ENCODE measurements at places on chromosomes 5 and 9. TPM values are rescaled to one million over a fixed set of nuclear protein-coding genes. Genes with fewer than 3 reads are reported as not detected.

GRCh38 chr5:2909035-2909434 lies 157.6 kb upstream of the IRX2 start:
- no peak for DNase-seq

Gene FAM163B
- polyA plus RNA-seq = not detected

DNA sequence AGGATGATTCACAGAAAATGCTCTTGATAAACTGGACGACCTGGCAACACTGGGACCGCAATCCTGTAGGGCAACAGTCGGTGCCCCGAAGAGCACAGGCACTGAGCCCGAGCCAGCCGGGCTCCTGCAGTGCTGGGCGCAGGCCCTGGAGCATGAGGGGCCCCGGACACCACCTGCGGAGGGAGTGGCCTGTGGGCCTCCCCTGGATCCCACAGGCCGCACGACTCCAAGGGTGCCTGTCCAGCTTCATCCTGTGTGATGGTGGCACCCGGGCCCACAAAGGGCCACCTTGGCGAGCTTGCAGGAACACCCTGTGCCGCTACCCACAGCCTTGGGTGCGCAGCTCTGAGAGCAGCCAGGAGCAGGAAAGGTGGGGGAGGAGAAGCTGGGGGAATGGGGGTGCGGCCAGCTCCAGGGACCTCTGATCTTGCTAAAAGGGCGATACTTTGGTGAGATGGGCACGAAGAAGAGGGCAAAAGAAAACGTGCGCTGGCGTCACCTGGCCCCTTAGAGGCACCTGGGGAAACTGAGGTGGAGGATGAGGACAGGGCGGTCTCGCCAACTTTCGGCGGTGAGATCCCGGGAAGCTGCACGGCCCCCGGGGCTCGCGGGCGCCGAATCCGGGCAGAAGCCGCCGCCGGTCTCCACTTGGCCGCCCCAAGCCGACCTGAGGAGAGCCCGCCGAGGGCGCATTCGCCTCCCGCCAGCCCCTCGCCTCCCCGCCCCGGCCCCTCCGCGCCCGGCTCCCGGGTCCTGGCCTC lies 722 bp downstream of the TBC1D9B start:
- DNase-seq = peak; percentile 7

DNA sequence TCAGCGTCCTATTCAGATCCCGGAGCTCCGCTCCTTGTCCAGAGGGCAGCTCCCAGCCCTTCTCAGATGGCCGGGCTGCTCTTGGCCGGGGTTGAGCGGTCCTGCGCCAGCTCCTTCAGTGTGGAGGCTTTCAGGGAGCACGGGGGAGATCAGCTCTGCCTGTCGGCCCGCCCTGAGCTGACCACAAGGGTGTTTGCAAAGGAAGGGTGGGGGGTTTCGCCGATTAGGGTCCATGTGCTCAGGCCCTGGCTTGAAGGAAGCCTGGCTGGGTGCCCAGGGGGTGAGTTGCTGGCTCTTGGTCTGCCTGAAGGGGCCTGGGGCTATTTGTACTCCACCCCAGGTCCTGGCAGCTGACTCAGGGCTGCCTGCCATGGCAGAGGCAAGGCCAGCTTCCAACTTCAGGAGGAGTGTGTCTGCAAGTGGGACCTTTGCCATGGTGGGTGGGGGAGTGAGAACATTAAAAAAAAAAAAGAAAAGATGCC lies 250.1 kb upstream of the KLF4 start:
- no peak for DNase-seq

Gene UNC5A
- 0.12 TPM for polyA plus RNA-seq

DNA sequence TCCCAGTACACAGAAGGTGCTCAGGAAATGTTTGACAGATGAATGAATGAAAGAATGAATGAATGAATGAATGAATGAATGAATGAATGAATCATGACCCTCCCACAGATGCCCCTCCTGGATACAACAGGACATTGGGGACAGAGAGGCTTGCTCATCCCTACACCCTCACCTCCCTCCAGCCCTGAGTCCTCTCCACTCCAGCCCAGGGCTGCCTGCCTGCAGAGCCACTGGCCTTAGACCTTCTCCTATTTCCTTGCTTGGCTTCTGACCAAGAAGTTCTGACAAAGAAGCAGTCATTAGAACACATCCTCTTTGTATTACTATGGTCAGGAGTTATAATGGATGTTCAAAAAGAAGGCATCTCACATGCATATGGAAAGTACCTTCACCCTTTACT lies 240.7 kb upstream of the DAPK1 start:
- no peak for DNase-seq

DNA sequence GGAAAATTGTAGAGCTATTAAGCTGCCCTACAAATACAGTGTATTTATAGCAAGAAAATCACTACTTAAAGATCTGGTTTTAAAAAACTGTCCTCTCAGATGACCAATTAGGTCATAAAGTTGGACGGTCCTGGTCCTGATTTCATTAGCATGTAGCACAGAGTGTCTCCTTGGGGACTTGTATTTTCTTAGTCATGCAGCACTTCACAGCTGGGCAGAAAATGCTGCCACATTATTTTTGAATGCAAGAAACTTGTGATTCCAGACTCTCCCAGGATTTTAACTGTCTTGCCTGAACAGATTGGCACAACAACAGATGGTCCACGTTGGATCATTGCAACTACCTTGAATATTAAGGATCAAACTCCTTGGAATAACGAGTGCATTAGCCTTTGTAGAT lies 348.1 kb upstream of the SGCD start:
- DNase-seq = no peak

Gene ENC1
- polyA plus RNA-seq = 66.6 TPM

- DNase-seq = no peak
These were observed 149.0 kb downstream of the AOPEP start for GRCh38 chr9:94875300-94876020.

- DNase-seq = no peak
These were observed 165.6 kb downstream of the MACROH2A1 start for GRCh38 chr5:135233477-135233876.
